ENCODE measurements at places on chromosomes 5 and 9. TPM values are rescaled to one million over a fixed set of nuclear protein-coding genes. Genes with fewer than 3 reads are reported as not detected.

ANKRD31 gene
- not detected for total RNA-seq

C5orf52 gene
- total RNA-seq = not detected

AK3 gene
- total RNA-seq = 33.4 TPM

NXNL2 gene
- total RNA-seq = not detected

PCDHGB2 gene
- 3.3 TPM for total RNA-seq

ADGRV1 gene
- total RNA-seq = not detected

SV2C gene
- not detected for total RNA-seq

STC2 gene
- total RNA-seq = 25.2 TPM

COL5A1 gene
- total RNA-seq = 10.1 TPM

PKN3 gene
- total RNA-seq = 29.7 TPM

AIF1L gene
- 19.2 TPM for total RNA-seq

CDKN2A gene
- total RNA-seq = 40.8 TPM

FAM163B gene
- total RNA-seq = not detected

Data from mammary microvascular endothelial cell (primary cell).